ENCODE measurements at places on chromosomes 12 and 14.

DNA sequence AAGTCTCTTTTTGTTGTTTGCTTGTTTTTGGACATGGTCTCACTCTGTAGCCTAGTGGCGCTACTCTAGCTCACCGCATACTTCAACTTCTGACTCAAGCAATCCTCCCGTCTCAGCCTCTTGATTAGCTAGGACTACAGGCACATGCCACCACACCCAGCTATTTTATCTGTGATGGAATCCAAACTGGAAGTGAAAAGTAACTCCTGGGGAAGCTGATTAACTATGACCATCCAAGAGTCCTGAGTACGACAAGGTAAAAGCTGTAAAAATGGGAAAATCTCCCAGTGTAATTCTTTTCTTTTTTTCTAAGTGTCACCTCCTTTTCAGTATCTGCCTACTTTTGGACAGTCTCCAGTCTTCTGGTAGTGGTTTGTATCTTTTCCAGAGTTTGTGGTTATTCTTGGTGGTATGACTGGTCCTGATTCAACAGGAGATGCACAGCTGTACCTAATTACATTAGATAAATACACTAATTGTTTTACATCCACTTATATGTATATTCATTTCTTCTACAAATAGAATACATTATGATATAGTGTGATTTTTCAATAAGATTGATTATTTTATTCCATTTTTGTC lies 97.8 kb downstream of the SLC6A15 start:
- DNase-seq = no peak

- no peak for DNase-seq
Measured at GRCh38 chr12:122406701-122407164, 15.7 kb downstream of the CLIP1 start.

- no peak for DNase-seq
Measured at GRCh38 chr12:73225941-73226340, 953.8 kb downstream of the TRHDE start.

DNA sequence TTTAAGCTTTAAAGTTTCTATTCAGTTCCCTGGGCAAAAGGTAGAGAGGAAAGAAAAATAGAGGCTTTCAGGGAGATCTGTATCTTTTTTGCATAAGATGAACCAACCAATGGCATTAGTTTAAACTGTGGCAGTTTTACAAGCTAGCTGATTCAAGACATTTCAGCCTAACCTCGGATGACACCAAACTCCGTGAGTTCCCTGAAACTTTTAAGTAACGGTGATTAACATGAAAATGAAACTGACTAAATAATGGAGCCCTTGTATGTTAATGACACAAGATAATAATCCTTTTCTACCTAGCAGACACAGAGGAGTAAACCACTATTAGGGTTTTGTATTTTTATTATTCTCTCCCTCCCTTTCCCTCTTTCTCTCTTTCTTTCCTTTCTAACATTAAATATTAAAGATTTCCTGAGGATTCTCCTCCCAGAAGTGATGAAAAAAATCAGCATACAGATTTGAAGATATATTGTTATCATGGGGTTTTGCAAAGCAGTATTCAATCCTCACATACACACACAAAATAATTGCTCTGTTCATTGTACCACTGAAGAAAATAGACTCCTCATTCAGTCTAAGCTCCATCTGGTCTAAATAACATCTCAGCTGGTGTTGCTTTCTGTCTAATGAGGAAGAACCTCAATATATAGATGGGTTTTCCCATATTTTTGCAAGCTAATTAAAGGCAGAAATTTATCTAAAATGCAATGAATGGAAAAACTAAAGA lies 483.8 kb downstream of the NOVA1 start:
- DNase-seq = no peak

GRCh38 chr14:90647473-90648005 lies 168.7 kb downstream of the TTC7B start:
- DNase-seq = no peak

DNA sequence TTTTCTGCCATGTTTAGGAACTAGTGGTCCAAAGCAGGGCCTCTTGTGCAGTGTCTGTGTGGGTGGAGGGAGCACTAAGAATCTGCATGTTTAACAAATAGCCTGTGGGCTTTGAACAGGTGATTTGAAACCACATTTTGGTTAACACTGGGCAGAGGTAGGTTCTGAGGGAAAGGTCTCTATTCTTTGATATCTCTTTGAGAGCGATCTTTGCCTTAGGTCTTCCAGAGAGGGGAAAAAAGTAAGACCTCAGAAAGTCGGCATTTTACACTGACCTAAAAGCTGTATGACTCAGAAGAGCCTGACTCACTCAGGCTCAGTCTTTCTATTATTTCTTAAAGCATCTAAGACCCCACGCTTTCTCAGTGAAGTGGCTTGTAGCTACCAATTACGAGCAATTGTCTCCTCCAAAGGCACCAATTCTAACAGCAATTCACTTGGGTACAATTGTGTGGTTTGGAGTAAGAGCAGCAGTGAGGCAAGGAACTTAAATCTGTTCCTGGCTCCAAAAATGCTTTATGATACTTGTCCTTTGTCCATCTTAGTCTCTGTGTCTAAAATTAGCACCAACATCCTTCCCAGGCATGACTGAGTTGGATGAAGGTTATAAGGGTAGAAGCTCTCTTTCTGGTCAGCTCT lies 8.8 kb downstream of the EIF2B2 start:
- DNase-seq = no peak

DNA sequence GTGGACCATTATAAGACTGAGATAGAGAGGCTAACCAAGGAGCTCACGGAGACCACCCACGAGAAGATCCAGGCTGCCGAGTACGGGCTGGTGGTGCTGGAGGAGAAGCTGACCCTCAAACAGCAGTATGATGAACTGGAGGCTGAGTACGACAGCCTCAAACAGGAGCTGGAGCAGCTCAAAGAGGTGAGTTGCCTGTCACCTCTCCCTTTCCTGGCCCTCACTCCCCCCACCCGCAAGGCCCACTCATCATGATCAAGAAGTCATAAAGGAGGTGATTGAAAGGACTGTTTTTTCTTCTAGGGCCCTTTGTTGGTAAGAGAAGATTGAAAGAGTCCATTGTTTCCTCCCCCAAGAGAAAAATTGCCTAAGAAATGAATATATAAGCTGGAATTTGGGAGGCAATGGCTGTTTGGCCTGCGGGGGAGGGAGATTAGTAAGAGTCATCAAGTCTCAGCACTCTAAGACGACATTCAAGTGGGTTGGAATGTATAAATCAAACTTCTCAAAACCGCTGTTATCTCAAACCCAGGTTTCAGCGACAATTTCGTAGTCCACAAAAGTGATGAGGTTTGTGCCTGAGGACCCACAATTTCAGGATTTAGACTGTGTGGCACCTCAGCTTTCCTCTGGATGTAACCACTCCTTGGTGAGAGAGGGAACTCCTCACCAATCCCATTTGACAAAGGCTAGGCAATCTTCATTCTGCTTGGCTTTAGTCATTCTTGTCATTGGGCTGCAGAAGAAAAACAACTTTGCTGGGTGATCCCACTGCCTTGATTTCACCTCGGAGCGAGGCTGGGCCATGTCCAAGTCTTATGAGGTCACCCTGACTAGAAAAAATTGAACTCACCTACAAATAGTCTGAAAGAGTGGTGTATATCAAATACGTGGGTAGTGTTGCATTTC lies 966 bp downstream of the BICD1 start:
- no peak for DNase-seq

DNA sequence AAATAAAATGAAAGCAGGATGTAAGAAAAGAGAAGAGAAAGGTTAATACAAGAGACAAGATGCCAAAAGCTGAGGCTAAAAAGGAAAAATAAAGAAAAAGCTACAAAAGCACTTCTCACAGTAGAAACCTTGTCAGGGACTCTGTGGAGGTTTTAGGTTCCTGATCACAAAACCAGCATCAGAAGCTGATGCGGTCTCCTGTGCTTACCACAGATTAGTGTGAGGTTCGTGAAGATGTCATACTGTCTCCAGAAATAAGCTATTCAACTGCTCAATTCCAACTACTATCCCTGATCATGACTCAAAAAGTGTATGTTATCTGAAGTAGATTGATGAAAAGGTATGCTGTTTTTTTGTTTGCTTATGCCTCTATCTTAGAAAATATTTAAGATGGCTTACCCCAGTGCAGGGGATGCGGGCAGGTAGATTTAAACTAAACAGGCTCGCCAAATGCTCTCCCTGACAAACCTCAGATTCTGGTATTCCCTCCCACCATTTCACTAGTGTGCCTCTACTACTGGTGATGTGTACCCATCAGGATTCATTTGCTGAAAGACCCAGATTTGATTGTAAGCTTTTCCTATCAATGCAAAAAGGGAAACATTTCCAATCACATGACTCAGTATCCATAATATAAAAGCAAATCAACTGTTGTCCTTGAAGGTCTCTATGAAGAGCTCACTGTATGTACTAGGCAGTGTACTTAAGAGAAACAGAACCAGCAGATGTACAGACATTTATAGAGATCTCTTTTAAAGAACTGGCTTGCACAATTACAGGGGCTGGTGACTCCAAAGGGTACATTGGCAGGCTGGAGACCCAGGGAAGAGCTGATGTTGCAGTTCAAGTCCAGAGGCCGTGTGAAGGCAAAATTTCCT lies 169.5 kb upstream of the FOXN3 start:
- no peak for DNase-seq

DNA sequence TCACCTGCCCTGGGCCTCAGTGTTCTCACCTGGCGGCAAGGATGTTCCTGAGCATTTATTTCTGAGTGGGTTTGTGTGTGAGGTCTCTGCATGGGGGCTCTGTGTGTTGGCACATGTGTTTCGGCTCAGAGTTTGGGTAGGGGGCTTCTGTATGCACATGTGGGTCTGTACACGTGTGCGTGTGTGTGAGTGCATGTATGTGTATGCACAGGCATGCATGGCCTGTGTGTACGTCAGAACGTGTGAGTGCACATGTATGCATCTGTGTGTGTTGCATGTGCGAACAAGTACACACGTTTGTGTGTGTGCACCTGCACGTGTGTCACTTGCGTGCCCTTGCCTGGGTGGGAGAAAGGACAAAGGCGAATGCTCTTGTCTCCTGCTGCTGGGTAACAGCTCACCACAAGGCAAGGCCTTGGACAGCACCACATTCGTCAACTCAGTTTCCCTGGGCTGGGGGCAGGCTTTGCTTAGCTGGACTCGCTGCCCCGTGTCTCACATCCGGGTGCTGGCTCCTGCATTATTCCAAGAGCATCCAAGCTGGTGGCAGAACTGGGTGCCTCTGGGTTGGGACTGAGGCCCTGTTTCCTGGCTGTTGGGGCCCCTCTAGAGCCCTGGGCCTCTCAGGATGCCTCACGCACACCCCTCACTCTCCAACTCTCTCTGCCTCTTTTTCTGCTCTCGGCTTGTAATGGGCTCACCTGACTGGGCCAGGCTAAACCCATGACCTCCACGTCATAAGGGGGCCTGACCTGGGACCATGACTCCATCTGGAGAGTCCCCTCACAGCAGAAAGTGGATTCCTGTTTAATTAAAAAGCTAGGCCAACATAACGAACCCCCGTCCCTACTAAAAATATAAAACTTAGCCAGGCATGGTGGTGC lies 153.6 kb upstream of the C14orf180 start:
- DNase-seq = no peak

GRCh38 chr14:76473481-76474263 lies 97.7 kb downstream of the ESRRB start:
- no peak for DNase-seq

DNA sequence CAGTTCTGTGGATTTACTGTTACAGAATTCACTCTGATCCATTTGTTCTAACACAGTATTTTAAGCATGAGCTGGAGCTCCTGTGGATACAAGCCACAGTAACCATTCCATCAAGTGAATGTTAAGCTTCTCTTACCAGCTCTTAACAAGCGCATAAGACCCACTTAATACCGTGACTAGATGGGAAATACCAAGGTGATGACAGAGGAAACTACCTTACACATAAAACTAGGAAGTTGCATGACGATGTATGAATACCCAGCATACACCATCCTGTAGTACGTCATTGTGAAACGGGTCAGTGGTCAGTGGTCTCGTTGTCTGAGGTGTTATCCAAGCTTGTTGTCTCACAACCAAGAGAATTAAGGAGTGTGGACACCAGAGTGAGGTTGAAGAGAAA lies 2.0 kb upstream of the GALC start:
- DNase-seq = no peak

GRCh38 chr12:48151103-48151771 lies 6.1 kb downstream of the ASB8 start:
- DNase-seq = no peak

DNA sequence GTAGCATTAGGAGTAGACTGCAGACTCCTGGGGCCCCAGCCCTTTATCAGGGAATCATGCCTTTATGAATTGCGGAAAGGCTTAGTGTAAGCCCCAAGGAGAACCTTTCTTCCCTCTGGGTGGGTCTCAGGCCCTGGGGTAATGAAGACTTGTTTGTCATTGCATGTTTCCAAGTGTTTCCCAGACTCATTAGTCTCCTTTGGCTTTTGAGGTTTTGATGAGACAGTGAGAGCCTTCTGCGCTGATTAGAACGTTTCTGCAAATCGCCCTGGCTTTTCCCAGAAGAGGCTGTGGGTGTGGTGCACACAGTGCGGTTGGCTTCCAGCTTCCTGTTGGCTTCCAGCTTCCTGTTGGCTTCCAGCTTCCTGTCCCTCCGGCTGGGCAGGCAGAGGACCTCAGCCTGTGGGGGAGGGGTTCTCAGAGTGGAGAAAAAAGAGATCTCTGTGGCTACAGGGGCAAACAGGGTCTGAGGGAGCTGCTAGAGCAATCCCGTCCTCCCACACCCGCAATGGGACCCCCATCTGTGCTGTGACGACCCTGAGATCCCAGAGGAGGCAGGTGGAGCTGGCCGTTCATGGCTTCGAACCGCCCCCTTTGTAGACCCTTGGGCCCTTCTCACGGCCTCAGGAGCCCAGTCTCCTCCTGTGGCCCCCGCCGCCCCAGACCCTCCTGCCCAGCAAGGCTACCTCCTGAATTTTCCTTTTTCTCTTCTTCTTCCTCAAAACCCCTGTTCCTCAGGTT lies 42.1 kb downstream of the GPR68 start:
- DNase-seq = no peak

- DNase-seq = no peak
Measured at GRCh38 chr14:90444077-90444696, 47.4 kb downstream of the CALM1 start.

DNA sequence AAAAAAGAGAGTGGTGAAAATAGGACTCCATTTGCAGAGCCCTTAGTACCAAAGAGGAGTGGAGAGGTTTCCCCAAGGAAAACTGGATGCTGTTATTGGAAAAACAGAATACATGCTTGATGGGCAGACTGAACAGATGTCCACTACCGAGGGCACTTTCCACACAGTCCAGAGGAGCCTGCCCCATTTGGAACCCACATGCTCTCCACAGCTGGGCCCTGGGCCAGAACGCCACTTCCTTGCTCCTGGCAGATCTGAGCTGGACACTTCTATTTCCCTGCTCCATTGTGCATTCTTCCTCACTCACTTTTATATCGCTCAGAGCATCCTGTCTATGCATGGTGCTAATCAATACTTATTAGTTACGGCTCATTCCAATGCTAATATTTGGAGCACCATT lies 249.9 kb downstream of the SLC15A4 start:
- DNase-seq = no peak

- no peak for DNase-seq
Measured at GRCh38 chr14:71721791-71722190, 210.4 kb upstream of the RGS6 start.

DNA sequence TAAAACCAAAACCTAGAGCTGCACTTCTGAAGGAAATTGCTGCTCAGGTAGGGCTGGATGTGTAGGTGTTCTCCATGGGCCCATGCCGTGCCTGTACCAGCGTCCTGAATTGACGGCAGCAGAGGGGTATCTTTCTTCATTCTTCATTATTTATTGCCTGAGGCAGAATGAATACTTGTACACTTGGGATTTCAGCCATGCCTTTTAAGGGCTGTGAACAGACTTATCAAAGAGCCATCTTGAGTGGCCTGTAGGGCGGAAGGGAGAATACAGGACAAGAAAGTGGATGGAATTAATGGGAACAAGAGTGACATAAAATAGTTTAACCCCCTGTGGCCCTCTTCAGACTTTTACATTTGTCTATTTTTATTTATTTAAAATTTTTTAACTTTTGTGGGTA lies 61.4 kb downstream of the RASSF3 start:
- no peak for DNase-seq

All from GM19239 (cell line).